ENCODE measurements at places on chromosomes 2 and 18.

DNA sequence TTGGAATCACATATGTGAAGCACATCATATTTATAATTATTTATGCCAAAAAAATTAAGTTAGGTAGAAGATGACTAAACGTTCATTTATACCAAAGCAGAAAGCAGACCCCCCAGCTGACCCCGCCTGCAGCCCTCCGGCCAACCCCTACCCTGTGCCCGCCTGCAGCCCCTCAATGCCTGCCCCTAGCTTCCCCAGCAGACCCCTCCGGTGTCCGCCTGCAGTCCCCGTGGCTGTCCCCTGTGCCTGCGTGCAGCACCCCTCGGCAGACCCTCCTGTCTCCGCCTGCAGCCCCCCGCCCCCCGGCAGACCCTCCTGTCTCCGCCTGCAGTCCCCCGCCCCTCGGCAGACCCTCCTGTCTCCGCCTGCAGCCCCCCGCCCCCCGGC is 136.2 kb downstream of the NFATC1 start:
- no peak for DNase-seq

GRCh38 chr2:100544911-100545596 is 17.7 kb upstream of the PDCL3 start:
- DNase-seq = no peak

GRCh38 chr2:216109962-216110614 is 940 bp downstream of the XRCC5 start:
- DNase-seq = no peak

GRCh38 chr2:200336980-200337615 is 30.6 kb downstream of the SPATS2L start:
- no peak for DNase-seq

DNA sequence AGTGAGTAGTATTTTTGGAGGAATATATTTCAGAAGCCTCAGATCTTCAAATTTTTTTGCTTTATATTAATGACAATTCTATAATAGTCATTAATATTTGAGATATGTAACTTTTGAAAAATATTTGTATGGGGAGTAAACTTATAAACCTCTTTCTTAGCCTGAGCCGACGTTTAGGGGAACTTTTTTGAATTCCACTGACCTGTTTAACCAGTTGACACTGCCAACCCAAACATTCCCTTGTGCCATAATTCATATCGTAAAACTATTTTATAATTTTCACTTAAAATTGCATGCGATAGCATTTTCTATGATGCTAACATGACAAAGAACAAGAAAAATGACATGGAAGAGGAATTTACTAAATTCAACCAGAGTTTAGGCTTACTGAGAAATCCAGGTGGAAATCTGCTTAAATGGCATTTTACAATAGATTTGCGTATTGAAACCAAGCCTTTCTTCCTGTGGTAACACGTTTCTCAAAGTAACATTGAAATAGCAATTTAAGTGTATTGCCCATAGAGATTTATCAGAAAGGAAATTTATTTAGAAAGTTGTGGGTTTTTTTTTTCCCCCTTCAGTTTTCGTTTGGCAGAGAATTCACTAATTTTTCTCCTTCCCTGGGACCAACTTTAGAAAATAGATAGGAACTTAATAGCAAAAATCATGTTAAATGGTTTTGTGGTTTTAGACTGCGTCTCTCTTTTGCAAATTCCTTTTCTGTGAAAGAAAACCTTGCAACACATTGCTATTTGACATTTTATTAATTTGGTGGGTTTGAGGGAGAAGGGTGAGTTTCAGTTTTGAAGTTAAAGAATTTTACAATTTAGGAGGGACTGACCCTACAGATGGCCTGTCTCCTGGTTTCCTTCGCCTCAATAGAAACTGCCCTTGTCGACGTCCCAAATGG is 77.4 kb downstream of the TANC1 start:
- DNase-seq = no peak

DNA sequence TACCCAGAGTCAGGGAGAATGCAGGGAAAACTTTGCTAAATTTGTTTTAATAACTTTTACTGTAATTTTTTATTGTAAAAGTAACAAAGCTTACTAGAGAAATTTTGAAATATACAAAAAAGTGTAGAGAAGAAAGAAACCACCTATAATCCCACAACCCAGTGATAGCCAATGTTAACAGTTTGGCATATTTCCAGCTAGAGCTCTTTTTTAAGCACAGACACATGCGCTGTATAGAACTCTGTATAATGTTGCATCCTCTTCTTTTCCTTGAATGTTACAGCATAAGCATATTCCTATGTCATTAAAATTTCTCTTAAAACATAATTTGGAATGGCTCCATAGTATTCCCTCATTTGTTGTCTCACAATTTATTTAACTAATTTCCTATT is 37.4 kb upstream of the EPAS1 start:
- DNase-seq = no peak

DNA sequence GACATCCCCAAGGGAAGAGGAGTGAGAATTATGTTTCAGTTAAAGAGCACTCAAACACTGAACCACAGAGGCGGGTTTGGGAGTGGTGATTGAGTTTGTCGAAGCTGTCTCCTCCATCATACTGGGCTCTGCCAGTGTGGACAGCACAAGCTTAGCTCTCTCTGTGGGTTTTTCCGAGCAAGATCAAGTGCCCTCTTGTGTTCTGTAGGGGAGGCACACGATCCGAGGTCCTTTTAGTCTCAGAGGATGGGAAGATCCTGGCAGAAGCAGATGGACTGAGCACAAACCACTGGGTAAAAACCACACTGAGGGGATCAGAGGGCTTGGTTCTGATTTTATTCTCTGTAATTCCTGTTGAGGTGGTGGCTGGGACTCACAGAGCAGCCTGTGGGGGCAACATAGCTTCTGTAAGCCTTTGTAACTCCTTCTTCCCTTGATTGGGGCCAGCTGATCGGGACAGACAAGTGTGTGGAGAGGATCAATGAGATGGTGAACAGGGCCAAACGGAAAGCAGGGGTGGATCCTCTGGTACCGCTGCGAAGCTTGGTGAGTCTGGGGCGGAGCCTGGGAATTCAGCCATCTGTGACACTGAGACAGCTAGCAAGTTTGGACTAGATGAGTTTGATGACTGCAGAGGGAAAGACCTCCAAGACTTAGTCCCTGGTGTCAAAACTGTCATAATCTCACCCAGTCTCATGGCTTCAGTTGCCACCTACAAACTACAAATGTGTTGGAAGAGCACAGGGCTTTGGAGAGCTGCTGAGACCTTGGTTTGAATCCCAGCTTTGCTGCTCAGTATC is 2.0 kb downstream of the NAGK start:
- no peak for DNase-seq

- no peak for DNase-seq
These were observed 70.3 kb upstream of the CWC22 start for GRCh38 chr2:180077295-180077906.
